ENCODE measurements at places on chromosomes 4 and X. TPM values are rescaled to one million over a fixed set of nuclear protein-coding genes. Genes with fewer than 3 reads are reported as not detected.

DNA sequence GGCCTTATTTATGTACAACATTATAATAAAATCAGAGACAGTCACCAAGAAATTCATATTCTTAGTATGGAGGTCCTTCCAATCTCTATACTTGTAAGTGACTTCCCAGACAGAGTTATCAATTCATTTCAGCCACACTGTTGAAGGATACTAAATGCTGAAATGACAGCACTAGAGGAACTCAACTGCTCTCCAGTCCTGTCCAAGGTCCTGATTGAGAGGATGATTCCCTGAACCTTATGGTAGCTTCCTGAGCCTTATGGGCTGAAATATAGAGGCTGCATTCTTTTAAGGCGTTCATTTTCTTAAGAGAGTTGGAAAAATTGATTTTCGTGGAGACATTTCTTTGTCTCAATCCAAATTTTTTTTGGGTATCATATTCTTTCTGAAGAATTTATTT, 205.9 kb downstream of the TLL1 start:
- no peak for DNase-seq

GRCh38 chr4:87075876-87076275, 141.1 kb downstream of the AFF1 start:
- DNase-seq: no peak

DNA sequence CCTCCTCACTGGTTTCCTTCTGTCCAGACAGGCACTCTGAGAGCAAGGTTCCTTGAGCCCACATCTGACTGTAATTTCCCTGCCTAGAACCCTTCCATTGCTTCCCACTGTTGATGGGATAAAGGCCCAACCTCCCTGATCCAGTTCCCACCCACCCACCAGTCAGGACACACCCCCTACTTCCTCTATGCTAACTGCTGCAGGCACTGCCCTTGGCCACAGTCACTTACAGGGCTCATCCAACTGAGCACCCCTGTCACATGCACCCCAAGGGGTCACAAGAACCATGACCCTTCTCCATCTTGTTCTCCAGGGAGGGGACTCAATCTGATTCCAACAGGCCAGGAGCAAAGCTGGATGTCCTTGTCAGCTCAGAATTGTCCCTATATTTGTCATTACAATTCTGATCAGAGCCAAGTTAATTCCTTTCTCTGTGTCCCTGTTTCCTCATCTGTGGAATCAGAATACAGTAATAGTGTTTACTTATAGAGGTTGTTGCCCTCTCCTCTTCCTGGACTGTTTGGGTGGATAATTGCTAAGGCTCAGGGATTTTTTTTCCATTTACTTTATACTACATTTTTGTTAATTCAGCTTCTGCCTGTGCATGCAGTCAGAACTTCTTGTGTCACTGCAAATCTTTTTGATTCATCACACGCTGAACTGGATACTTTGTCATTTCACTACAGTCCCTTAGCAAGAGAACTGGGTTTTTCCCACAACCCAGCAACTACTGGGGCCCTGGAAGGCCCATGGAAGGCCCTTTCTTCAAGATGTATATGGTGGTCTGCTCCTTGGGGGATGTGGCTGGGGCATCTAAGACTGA, 105.6 kb upstream of the MAMLD1 start:
- DNase-seq: no peak

DNA sequence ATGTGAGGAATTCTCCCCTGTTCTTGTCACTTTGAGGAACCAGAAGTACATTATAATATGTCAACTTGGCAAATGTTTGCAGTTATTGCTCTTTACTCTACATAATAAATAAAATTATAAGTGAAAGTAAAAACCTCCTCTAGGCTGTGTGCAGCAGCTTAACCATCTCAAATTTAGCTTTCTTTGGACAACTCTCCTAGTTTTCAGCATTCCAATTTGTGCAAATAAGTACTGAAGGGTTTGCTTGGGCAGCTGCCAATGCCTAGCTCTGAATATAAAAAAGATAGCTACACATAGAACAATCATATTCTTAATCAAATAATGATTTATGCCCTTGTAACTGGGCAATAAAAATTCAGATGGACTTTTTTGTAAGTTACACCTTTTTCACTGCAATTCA, 82.5 kb downstream of the GASK1B start:
- no peak for DNase-seq

- DNase-seq: no peak
Observed at GRCh38 chrX:13169684-13170083, 125.3 kb upstream of the FAM9C start.

The EVC gene
- total RNA-seq: 2.6 TPM

The REPS2 gene
- total RNA-seq: 103 TPM

GRCh38 chr4:90130076-90130475, 2.9 kb downstream of the CCSER1 start:
- DNase-seq: no peak

The AMTN gene
- not detected for total RNA-seq

The TMEM271 gene
- 21.0 TPM for total RNA-seq

- DNase-seq: no peak
Observed at GRCh38 chr4:72809208-72809607, 240.2 kb upstream of the ADAMTS3 start.

- no peak for DNase-seq
Observed at GRCh38 chrX:19532709-19533108, 17.4 kb upstream of the MAP3K15 start.

DNA sequence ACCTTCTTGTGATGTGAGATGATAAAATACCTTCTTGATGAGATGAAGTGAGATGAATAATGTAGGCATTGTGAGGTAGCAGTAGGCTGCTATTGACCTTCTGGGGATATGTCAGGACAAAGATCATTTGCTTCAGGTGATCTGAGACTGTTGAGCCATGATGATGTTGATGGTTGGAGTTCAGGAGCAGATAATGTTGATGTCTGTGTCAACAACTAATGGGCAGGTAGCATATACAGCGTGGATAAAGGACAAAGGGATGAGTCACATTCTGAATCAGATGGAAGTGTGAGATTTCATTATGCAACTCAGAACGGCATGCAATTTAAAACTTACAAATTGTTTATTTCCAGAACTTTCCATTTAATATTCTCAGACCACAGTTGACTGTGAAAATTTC, 57.3 kb downstream of the RAP1GDS1 start:
- no peak for DNase-seq

The TRIM2 gene
- total RNA-seq: 508 TPM

The VCX2 gene
- not detected for total RNA-seq

DNA sequence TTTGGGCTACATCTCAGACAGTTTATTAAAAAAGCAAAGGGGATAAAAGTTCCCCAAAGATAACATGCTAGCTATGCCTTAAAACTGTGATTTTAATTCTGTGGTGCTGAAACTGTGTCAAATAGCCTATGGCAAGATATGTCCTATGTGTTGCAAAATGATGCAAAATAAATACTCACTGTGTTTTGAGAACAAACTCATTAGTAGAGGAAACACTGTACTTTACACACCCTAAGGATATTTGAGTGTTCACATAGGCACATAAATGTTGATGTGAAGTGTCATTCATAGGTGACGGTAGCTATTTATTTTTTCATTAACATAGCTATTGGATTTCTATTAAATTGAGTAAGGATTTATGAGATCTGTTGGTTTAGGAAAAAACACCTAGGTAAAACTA, 351.9 kb downstream of the FAT4 start:
- DNase-seq: no peak

The NLGN3 gene
- total RNA-seq: 55.2 TPM

DNA sequence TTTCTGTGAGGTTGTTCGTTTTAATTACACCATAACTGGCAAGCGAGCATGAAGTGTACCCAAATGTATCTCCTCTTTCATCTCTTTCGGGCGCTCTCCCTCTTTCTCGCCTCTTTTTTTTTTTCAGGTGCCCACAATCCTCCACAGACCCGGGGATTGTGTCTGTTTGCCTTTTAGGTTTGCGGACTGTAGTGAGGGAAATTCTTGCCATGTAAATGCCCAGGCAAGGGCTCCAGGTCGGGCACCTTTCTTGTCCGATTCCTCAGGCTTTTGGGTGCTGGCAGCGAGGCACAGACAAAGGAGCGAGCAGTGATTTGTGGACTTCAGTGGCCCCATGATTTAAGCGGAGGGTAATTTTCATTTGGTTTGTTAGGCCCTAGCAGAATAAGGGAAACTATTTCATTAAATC, 1.1 kb upstream of the PHOX2B start:
- no peak for DNase-seq

GRCh38 chrX:51955200-51955599, 61.8 kb downstream of the MAGED1 start:
- no peak for DNase-seq

The RHOXF2 gene
- not detected for total RNA-seq

The SH2D1A gene
- not detected for total RNA-seq

The STK26 gene
- total RNA-seq: 1.9 TPM

The MAMLD1 gene
- 20.7 TPM for total RNA-seq

The PABPC1L2A gene
- 16.5 TPM for total RNA-seq

- DNase-seq: no peak
Observed at GRCh38 chr4:48910511-48910910, 3.9 kb upstream of the OCIAD2 start.

DNA sequence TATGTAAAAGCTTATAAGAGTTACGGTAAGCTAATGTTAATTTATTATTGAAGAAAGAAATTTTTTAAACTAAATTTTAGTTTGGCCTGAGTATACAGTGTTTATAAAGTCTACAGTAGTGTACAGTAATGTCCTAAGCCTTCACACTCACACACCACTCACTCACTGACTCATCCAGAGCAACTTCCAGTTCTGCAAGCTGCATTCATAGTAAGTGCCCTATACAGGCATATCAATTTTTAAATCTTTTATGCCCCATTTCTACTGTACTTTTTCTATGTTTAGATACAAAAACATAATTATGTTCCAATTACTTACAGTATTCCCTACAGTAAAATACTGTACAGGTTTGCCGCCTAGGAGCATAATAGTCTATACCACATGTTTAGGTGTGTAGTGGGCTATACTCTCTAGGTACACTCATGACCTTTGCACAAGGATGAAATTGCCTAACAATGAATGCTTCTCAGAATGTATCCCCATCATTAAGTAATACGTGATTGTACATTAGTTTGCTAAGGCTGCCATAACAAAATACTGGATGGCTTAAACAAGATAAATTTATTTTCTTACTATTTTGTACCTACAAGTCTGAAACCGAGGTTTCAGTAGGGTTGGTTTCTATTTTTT, 333.8 kb upstream of the PCDH7 start:
- DNase-seq: no peak

DNA sequence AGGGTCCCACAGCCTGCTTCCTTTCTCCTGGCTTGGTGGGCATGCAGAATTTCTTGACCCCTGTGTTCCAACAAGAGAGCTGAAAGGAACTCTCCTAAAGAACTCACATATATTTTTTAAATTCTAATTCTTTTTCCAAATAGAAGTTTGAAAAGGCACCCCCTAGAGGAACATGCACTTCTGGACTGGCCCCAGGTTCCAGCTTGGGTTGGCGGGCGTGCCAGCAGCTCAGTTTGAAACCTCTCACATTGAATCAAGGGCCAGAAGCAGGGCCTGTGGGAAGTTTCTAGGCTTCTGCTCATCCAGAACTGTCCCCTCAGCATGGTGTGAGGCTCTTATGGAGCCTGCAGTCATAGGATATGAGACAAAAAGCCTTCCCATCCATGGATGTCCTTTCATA, 132.6 kb downstream of the ATG4A start:
- no peak for DNase-seq

The ARMCX4 gene
- total RNA-seq: 35.0 TPM

- DNase-seq: no peak
Observed at GRCh38 chr4:54513741-54514140, 144.0 kb upstream of the KIT start.

- DNase-seq: no peak
Observed at GRCh38 chrX:19882066-19882775, 5.2 kb downstream of the SH3KBP1 start.

The CCDC158 gene
- 3.3 TPM for total RNA-seq

The FGF2 gene
- total RNA-seq: 30.8 TPM

DNA sequence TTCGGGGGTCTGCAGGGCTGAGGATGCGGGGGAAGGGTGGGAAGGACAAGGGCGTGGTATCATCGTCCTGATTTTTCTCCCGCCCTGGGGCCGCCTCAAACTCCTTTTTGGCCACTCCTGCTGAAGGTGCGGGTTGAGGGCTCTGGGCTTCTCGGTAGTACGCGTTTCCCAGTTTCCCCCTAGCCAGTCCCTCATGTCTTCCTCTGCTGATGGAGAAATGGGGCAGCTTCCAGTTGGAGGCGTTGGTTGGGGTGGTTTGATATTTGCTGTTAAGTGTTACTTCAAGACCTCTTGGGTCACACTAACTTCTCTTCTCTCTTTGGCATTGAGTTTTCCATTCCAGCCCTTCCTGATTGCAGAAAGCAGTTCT, 482 bp downstream of the GSTCD start:
- DNase-seq: no peak

DNA sequence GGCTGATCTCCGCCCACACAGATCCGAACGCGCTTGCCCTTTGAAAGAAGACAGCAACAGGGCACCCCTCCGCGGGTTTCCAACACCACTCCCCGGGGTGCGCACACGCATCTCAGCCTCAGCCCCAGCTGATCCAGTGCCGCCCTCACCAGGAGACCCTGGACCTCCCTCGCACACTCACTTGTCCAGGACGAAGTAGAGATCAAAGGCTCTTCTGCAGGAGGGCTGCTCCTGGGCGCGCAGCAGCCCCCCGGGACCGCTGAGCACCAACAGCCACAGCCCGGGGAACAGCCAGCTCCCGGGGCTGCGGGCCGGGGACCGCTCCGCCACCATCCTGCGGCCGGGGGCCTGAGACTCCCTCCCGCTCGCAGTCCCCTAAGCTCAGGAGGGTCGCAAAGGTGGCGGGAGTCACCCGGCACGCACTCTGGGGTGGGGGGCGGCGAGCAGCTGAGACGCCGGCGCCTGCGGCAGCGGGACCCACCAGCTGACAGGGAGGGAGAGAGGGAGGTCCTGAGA, 743 bp downstream of the ANTXR2 start:
- DNase-seq: no peak

GRCh38 chr4:128009428-128009827, 44.2 kb downstream of the ABHD18 start:
- no peak for DNase-seq

DNA sequence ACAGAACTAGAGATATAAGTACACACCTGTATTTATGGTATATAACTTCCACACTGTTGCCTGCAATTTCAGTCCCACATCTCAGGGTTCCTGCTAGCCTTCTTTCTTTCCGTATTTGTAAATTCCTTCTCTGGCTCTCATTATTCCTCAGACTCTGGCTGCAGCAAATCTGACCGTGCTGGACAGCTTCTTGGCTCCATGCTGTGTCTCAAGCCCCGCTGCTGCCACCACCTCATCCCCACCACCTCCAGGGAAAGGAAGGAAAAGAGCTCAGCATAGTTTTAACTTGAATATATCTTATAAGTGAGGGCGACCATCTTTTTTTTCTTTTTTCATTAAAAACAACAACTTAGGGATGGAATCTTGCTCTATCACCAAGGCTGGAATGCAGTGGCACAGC, 155.6 kb upstream of the CXCL13 start:
- DNase-seq: no peak

The ARMCX5 gene
- total RNA-seq: 14.3 TPM

GRCh38 chr4:39169426-39169825, 12.9 kb upstream of the WDR19 start:
- no peak for DNase-seq

The NEUROG2 gene
- total RNA-seq: 0.23 TPM

The FRMD7 gene
- total RNA-seq: 0.23 TPM

- no peak for DNase-seq
Observed at GRCh38 chr4:180832073-180832472, 1411.1 kb upstream of the TENM3 start.

All from dorsolateral prefrontal cortex (tissue), 122 donors.